ENCODE measurements at places on chromosomes 4 and X.

- no peak for DNase-seq
Observed at GRCh38 chr4:157075811-157076577, at the start of gene GLRB. Gene GLRB, plus strand, starts transcription at chr4:157076150. Its CDS starts 1,875 bp downstream, at chr4:157078025.

DNA sequence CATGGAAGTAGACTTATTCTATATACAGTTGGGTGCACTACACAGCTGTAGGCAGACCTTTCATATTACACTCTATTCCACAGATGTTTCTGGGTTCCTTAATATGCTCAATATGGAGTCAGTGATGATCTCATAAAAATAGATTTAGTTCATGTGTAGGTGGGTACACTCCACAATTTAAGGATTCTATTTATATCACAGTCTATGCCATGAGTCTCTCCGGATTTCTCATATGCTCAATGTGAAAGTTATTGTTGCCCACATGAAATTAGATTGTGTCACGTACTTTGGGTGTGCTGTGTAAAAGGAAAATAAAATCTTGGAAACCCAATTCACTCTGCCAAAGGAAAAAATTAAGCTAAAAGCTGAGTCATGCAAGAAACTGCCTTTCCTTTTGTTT lies 32.5 kb upstream of the TASL start:
- DNase-seq, result no peak

GRCh38 chrX:68868902-68869800 lies 40.3 kb downstream of the EFNB1 start:
- DNase-seq, result no peak

GRCh38 chrX:24963823-24964222 lies 51.9 kb downstream of the ARX start:
- no peak for DNase-seq

DNA sequence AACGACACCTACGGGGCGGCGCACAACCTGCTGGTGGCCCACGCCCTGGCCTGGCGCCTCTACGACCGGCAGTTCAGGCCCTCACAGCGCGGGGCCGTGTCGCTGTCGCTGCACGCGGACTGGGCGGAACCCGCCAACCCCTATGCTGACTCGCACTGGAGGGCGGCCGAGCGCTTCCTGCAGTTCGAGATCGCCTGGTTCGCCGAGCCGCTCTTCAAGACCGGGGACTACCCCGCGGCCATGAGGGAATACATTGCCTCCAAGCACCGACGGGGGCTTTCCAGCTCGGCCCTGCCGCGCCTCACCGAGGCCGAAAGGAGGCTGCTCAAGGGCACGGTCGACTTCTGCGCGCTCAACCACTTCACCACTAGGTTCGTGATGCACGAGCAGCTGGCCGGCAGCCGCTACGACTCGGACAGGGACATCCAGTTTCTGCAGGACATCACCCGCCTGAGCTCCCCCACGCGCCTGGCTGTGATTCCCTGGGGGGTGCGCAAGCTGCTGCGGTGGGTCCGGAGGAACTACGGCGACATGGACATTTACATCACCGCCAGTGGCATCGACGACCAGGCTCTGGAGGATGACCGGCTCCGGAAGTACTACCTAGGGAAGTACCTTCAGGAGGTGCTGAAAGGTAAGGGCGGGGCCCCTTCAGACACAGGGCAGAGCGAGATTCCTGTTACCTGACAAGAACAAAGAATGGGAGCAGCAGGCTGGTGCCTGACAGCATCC lies 11.7 kb downstream of the RPL9 start:
- no peak for DNase-seq

GRCh38 chr4:36332023-36332781 lies 50.8 kb downstream of the DTHD1 start:
- DNase-seq, result no peak

GRCh38 chr4:158195297-158195696 lies 15.0 kb upstream of the TMEM144 start:
- no peak for DNase-seq

- DNase-seq, result no peak
Observed at GRCh38 chr4:93828995-93829819, 654 bp downstream of the ATOH1 start.

GRCh38 chr4:106864231-106864630 lies 171.9 kb downstream of the DKK2 start:
- DNase-seq, result no peak

DNA sequence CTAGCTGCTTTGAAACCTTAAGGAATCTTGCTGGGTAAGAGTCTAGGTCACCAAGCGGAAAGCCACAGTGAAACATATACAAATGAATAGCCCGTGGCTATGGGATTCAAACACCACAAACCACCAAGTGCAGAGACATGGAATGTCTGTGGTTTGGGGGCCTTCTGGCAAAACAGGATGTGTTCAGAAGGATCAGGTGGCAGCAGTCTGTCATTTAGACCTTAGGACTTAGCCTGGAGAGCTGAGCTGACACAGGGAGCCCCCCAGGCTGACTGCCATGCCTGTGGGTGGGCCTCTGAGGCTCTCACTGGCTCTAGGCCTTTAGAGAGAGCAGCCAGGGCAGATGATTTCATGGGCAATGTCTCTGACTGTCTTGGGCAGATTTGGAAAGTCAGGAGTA lies 225.6 kb downstream of the FBXW7 start:
- DNase-seq, result no peak

DNA sequence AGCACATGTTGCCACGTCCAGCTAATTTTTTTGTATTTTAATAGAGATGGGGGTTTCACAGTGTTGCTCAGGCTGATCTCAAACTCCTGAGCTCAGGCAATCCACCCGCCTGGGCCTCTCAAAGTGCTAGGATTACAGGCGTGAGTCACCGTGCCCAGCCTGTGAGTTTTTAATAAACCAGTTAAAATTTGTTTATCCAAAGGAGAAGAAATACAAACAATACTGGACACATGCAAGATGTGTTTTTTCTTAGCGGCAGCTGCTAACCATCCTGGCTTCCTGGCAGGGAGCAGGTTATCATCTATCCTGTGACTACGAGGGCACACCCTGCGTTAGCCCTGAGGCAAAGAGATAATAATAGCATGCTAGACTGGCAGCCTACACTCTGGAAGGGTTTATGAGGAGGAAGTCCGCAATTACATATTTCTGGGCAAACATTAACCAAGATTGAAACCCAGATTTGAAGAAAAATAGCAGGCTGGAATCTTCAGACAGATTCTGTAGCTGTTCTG lies 191.4 kb downstream of the SPRY1 start:
- no peak for DNase-seq

DNA sequence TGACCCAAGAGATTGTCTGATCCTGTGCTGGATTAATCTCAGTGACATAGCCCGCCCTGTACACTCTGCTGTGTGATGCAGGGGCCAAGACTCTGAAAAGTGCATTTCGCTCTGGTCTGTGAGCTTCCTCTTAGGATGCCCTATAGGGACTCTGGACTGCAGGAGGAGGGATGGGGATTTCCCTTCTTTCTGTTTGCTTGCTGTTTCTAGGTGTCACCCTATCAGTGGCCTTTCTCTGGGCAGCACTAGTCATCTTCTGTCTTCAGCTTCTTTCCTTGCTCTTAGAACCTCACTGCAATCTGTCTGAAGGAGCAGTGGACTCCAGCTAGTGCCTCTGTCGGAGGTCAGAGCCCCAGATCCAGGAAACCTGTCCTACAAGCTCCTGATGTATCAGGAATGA lies 34.5 kb upstream of the SCRG1 start:
- no peak for DNase-seq

- no peak for DNase-seq
Observed at GRCh38 chr4:18961879-18962278, 940.3 kb upstream of the LCORL start.

DNA sequence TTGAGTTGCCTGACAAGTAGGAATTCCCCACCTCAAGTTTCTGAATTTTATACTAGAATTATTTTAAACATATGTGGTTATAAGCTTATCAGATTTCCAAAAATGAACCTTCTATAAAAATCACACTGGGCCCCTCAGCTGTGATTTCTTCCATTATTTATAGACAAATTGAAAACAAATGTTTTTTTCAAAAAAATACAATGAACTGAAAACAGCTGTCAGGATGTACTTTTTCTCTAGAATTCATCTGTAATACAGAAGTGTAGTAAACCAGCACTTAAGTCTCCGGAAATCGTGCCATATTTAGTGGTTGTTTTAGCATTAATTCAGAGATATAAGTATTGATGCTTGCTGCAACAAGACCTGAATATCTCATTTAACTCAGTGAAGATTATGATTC lies 74.0 kb downstream of the SPRY1 start:
- no peak for DNase-seq

DNA sequence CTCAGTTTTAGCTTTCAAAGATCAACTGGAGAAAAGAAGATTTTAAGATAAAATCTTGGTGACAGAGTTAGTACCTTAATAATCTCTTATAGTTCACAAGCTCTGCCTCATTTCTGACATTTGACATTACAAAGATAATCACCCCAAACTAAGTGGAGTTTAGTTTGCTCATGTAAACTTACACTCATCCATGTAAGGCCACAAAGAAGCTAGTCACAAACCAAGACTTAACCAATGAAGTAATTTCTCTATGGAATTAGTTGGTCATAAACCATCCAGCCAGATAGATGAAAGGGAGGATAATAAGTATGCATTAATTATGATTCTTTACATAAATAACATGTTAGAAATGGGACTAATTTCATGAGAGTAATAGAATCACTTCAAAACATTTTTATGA lies 159.2 kb downstream of the FAM13A start:
- DNase-seq, result no peak

GRCh38 chr4:10606483-10607155 lies 77.9 kb downstream of the CLNK start:
- DNase-seq, result no peak

DNA sequence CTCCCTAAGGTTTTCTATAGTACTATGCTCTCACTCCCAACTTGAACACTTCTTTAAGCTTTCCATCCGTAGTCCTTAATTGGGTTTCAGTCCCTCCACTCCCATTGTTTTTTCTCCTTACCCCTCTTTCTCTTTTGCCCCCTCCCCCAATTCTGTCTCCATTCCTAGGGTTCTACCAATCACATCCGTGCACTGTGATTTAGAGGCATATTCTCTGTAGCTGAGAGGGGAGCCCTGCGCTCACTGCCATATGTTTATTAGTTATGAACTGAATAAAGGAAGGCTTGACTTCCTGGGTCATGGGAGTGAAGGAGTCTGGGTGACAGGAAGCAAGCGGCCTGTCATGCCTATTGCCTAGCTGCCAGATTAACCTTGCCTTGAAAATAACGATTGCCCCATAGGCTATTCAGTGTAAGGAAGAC lies 471 bp downstream of the MCTS1 start:
- DNase-seq, result no peak

GRCh38 chrX:56728752-56729151 lies 291 bp upstream of the NBDY start:
- DNase-seq, result no peak

DNA sequence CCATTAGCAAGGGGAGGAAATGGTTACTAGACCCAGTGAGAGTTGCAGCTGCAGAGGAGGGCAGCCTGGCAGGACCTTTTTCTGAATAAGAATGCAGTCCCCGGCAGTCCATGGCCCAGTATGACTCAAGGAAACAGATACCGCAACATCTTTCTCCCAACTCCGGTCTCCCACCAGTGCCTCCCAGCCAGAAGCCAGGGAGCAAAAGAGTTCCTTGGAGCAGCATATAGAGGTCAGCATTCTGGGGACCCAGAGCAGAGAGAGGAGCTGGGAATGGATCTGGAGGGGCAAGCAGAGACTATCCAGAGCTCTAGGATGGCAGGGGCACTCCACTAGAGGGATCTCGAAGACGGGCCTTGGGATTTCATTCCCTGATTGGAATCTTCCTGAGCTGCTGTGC lies 339.2 kb upstream of the AADAT start:
- DNase-seq, result no peak

- DNase-seq, result no peak
Observed at GRCh38 chrX:151505796-151506195, 57.7 kb upstream of the PASD1 start.

DNA sequence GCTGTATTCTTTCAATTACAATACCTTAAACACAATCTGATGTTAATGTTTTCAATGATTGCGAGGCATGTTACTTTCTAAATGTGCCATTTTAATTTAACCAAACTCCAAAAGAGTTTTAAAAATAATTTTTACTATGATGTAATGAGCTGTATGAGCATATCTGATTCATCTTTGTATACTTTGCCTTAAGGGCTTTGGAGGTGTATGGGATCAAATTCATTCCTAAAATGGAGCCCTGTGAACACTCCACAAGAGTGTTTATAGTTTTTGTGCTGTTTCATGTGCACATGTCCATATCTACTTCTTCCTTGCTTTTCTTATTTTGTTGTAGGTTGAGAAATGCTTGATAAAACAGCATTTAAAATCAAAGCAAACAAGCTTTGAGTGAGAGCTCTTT lies 82.4 kb downstream of the ATP10D start:
- DNase-seq, result no peak

DNA sequence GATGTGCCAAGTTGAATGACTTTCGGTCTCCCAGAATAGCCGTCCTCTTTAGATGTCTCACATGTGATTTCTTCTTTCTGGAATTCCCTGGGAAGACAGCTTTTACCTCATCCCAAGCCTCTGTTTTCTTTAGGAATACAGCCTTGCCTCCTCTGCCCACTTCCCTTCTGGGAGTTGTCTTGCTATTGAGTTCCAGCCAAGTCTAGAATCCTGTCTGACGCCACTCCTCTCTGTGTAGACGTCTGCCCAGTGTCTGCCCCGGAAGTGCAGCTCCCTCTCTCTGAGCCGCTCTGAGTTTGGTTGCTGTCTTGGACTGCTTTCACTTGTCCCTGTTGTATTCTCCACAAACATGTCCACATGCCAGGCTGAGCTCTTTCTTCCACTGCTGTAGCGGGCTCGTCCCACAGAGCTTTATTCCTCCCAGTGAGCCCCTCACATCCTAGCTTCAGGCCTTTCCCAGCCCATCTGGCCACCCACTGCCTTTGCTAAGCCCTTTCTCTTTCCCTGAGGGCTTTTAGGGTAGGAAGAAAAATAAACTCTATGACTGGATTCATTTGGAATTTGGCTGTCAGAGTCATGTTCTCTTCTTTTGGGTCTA lies 9.0 kb upstream of the IGFBP7 start:
- no peak for DNase-seq

DNA sequence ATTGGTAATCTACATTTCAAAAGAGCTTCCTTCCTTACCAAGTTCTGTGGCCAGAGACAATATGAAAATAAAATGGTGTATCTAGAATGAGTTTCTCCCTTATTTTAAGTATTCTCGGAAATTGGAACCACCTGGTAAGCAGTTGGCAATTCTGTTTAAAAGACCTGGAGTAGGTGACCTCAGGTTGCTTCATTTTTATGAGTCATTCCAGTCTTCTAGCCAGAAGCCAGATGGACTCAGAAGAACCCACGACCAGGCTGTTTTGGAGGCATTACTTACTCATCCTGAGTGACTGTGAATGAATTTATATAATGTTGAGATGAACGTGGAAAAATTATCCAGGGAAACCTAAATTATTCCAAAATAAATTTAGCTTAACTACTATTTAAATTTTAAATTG lies 9.1 kb downstream of the BMPR1B start:
- no peak for DNase-seq

GRCh38 chr4:88062843-88063242 lies 55.4 kb downstream of the PKD2 start:
- DNase-seq, result no peak

DNA sequence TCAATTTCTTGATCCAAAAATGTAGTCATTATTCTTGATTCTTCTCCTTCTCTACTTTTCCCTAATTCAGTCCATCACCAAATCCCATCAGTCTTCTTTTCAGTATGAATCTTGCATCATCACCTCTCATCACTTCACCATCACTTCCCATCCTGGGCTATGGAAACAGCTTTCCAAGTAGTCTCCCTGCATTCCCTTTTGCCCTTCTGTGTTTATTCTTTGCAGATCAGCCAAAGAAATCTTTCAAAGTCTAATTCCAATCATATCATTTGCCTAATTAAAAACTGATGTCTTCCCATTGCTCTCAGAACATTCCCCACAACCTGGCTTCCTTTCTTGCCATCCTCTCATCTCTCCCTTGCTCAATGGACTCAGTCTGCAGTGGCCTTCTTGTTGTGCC lies 201.7 kb upstream of the ADAMTS3 start:
- DNase-seq, result no peak
